RWPE1 (cell line): ENCODE measurements at places on chromosomes 11 and 22.
A peak's percentile ranks its signal among the peaks of the same experiment; 100 is the strongest.

GRCh38 chr22:28899199-28899853 lies 16.0 kb downstream of the ZNRF3 start:
- peak; percentile 61 for DNase-seq

DNA sequence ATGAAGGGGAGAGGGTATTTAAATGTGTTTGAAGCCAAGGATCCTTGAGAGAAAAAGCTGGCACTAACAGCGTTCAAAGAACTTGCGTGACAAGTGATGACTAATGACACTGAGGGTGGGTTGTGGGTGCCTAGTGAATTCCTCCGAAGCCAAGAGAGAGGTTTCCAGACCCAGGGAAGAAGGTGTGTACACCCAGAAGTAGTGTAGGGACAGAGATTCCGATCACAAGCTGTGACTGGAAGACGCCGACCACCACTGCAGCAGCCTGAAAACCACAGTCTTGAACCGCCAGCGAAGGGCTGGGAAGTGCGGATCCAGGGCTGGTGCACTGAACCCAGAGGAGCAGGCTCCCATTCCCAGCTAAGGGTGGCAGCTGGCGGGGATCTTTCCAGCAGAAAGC lies 9.5 kb downstream of the PPARA start:
- DNase-seq: no peak

DNA sequence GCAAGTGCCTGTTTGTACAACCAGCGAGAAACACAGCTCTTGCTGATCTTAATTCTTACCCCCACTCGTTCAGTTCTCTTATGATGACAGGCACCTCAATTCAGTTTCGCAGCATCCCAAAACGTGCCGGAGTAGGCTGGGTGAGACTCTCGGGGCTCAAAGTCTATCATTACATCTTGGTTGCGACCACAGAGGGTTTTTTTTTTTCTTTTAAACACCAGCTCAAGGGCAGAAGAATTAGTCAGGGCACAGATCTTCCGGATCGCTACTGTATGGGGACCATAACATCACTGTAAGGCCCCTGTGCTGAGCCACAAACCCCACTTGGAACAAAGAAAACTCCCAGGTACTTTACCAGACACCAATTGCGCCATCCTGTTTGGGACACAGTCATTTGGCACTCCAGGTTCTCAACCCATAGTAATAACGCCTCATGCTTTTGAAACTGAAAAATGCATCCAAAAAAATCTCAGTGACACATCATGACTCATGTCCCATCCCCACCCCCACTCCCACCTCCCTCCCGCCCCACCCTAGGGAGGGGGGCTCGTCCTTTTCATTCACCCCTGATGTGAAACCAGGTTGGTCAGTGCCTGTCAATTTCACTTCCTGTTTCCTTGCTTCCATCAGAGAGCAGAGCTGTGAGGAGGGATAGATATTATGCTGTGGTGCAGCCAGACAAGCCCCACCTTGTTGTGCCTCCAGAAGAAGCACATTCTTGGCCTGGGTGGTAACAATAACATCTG lies 41.0 kb upstream of the CD5 start:
- DNase-seq: peak; percentile 77

- peak; percentile 20 for DNase-seq
Observed at GRCh38 chr11:70483077-70483861, 84.9 kb downstream of the CTTN start.

DNA sequence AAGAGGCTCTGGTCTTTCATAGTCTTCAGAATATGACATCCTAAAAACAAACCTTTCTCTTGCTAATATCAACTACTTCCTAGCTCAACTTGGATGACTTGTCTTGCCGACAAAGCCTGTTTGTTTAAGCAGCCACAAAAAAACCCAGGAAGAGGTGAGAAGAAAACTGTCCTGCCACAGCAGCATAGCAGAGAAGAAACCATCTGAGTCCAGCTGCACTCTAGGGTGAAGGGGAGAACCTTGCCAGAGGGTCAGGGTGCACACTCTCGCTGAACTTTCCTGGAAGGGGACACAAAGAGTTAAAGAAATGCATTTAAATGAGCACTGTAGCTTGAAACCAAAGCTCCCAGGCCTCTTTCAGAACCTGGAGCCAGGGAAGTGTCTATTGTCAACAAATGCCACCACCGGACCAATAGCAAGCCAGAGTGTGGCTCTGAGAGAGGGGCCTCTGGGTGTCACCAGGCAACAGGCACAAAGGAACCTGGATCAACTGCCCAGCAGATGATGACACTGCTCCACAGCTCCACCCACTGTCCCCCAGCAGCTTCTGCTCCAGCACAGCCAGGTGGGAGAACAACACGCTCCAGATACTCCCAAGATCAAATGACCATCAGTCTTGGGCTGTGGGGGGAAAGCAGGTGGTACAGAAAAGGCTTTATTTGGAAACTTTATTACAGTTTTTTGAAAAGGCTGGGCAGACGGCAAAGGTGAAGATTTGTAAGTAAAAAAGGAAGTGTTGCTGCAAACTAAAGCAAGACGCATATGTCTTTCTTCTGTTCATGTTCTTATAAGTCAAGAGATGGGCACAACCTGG lies 105.7 kb downstream of the RASSF10 start:
- DNase-seq: no peak
